A549 treated with CpdA at 1 μM for 4 hours (cell line): ENCODE measurements at places on chromosomes 5 and 9. TPM values are rescaled to one million over a fixed set of nuclear protein-coding genes. Genes with fewer than 3 reads are reported as not detected.

Gene C9orf50
- not detected in 5 replicates for total RNA-seq

Gene ORM2
- total RNA-seq, result not detected in 5 replicates

Gene SPEF2
- 1.5 to 2.5 TPM (median 2.0 TPM) in 5 replicates for total RNA-seq

Gene BARHL1
- total RNA-seq, result 0.06 TPM in 1 of 5 replicates, not detected in the others

Gene NRARP
- total RNA-seq, result 2.7 to 7.1 TPM (median 5.4 TPM) in 5 replicates

Gene CDC20B
- 0.07 to 0.16 TPM (median 0.12 TPM) in 5 replicates for total RNA-seq

Gene IGIP
- total RNA-seq, result 0.91 to 1.2 TPM (median 1.0 TPM) in 5 replicates

Gene ACTBL2
- 0.05 TPM in 1 of 5 replicates, not detected in the others for total RNA-seq

Gene SLC4A9
- 0.01 TPM in 1 of 5 replicates, not detected in the others for total RNA-seq

Gene PCDHB10
- 0.03 to 0.06 TPM in 2 of 5 replicates, not detected in the others for total RNA-seq

Gene APBA1
- total RNA-seq, result 0.10 to 0.43 TPM (median 0.33 TPM) in 5 replicates

Gene FYB1
- total RNA-seq, result 14.0 to 21.7 TPM (median 15.1 TPM) in 5 replicates

Gene LPAR1
- total RNA-seq, result 10.7 to 12.1 TPM (median 11.3 TPM) in 5 replicates
